ENCODE measurements at places on chromosomes 4 and X.

- DNase-seq, result no peak
Measured at GRCh38 chrX:119636419-119636818, 30.2 kb upstream of the NKRF start.

- DNase-seq, result no peak
Measured at GRCh38 chr4:119730671-119730950, 102.0 kb upstream of the PDE5A start.

DNA sequence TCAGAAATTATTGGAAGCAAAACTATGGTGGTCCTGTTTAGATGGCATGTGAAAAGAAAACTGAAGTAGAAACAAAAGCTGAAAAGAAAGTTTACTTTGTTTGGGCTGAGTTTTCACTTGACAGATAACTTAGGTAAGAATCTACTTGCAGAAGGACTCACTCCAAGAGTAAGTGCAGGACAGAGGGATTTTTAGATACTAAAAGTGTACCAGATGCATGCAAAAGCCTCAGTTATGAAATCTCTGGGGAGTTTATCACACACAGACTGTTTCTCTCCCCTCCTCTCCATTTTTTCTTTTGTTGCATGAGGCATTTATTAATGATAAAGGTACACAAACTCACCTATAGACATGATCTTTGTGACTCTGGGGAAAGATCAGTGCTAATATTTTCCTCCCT lies 127.5 kb upstream of the GIMD1 start:
- DNase-seq, result no peak

GRCh38 chr4:40672528-40673522 lies 43.2 kb upstream of the RBM47 start:
- DNase-seq, result no peak

- no peak for DNase-seq
Measured at GRCh38 chr4:176498617-176499256, 179.0 kb downstream of the SPCS3 start.

DNA sequence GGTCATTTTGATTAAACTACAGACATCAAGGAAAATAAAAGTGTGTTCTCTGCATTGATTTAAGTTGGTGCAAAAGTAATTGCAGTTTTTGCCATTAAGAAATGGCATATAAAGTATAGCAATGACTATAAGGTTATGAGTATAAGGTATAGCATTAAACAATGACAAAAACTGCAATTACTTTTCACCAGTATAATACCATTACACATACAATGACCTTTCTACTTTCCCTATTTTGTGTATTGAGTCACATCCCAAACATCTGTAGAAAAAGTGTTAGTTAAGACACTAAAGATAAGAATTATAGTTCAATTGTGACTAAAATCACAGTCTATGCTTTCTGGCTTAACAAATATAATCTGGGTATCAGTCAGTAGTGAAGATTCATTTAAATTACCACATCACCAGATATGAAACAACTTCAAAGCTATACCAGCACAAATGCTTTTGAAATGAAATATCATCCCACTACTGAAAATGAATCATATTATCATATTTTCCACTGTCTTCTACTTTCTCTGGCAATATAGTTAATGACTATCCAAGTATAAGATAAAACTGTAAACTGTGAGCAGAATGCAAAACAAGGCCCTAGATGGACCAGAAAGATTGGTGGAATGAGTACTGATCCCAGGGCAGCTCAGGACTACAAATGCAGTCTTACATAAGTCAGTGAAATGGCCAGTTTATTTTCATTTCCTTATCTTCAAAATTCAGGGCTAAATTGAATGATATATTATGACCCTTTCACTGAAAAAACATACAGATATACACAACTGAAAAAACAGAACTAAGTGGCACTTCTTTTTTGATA lies 241.1 kb downstream of the ANTXR2 start:
- no peak for DNase-seq

GRCh38 chr4:176549161-176549865 lies 229.5 kb downstream of the SPCS3 start:
- no peak for DNase-seq

DNA sequence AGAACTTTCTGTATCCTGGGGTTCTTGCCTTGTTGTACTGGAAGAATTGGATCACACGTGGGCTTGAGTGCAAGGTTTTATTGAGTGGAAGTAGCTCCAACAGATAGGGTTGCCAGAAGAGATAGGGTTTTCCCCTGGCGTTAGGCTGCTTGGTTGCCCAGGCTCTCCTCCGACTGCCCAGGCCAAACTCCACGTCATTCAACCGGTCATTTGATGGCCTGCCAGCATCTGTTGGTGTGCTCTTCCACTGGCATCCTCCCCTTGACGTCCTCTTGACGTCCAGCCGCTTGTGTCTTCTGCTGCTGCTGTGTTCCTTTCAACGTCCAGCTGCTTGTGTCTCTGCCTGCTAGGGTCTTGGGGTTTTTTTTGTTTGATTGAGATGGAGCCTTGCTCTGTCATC lies 340.3 kb upstream of the ZCCHC13 start:
- no peak for DNase-seq

DNA sequence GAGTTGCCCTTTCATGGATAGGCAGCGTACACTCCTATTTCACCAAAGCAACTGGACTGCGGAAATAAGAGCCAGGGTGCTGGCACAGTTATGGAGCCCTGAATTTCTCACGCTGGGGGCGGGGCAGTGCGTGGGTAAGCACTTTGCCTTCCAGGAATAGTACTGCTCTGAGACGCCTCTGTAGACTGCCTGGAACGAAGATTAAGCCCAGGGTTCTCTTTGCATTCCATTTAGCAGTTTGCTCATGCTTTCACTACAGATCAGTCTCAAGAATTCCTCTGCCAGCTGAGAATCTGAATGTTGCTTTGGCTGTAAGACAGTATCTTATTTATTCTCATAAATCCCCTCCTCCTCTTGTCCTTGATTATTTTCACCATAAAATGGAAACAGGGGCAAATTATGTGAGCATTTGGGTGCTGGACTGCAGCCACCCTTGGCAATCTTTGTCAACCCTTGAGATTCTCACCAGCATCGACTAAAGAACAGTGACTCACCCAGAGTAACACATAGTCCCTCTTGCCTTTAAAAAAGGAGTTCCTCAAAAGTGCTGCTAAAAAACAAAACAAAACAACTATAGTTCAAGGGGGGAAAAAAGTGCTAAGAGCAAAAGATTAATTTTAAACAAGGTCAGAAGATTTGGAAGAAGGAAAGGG lies 88.9 kb upstream of the CITED1 start:
- DNase-seq, result no peak

DNA sequence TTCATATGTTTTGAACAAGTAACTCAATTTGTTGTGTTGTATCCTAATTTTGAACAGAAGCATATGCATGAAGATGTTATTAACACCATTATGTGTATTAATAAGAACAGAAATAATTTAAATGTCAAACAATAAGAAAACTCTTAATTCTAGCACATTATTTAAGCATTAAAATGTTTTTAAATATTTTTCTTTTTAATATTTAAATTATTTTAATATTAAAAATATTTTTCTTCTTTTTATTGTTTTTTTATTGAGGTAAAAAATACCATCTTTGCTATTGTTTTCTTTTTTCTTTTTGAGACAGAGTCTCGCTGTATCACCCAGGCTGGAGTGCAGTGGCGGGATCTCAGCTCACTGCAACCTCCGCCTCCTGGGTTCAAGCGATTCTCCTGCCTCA lies 441.0 kb upstream of the GALNT7 start:
- no peak for DNase-seq

GRCh38 chr4:79638735-79639134 lies 230.7 kb upstream of the GK2 start:
- no peak for DNase-seq

DNA sequence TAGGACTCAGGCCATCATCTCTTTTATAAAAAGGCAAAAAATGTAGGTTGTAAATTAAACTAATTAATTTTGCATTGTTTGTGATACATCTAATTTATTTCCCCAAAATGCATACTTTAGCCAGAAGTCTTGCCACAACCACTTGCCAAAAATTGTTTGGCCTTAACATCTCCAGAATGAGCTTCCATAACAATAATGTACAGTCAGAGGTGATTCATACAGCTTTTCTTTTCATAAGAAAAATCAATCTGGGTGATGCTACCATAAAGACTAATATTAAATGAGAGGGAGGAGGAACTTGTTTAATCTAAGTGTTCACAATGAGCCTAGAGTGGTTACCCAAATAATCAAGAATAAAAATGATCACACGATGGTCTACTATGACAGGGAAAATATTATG lies 59.3 kb downstream of the AMMECR1 start:
- no peak for DNase-seq

- no peak for DNase-seq
Measured at GRCh38 chr4:120940547-120940946, 18.0 kb upstream of the PRDM5 start.

DNA sequence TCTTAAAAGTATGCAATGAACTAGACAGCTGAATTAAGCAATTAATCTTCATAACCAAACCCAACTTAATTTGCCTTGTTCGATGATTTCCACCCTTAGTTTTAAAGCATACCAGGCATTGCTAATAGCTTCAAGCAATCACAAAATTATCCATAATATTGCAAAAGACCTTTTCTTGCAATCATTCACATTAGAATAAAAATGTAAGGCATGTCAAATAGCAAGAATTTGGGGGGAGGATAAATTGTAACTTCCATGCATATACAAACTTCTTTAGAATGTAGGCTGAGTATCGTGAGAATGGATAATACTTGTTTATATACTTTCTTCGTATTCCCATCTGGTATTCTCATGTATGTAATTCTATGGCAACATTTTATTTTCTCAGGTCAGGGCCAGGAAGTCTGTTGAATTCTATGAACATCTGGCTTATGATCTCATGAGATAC lies 28.7 kb upstream of the BMP2K start:
- DNase-seq, result no peak

DNA sequence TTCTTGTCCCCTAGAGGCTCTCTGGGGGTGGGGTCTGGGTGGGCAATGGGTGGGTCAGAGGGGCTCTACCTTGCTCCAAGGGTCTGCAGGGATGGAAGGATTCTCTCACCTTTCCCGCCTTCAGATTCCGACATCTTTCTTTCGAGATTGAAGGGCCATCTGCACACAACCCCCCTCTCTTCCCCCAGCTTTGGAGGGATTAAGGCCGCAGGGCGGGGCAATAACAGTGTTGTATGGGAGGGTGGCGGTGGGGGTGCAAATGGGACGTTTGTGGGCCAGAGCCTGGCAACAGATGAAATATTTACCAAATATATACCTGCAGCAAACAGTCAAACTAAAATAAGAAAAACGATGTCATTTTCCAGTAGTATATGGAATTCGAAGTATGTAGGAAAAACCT lies at the start of gene CACNA1F:
CACNA1F (minus strand) TSS at position 165 of the 400 bp plus-strand sequence; CDS start at position 134, 31 bp downstream.
- no peak for DNase-seq

- DNase-seq, result no peak
Measured at GRCh38 chrX:151694661-151695582, at the start of gene PRRG3. Gene PRRG3 (plus strand): TSS chrX:151695458. CDS start chrX:151698815, 3,357 bp downstream.

Data from activated B cell treated with CpG ODN at 0.5 μM for 24 hours (primary cell).